GM10248 (cell line): ENCODE measurements at places on chromosomes 6 and 20.
A peak's percentile ranks its signal among the peaks of the same experiment; 100 is the strongest.

DNA sequence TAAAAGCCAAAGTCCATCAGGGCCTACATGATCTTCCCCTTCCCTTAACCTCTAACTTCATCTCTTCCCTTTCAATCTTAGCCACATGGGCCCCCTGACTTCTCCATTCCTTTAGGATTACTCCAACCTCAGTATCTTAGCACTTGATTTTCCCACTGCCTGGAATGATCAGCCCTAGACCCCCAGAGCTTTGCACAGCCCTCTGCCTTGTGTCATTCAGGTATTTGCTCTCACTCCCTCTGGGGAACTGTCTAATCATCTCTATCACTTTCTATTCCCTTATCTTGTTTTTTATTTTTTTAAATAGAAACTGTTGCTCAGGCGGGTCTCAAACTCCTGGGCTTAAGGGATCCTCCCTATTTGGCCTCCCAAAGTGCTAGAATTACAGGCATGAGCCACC lies 13.3 kb upstream of the ZNFX1 start:
- no peak for DNase-seq

GRCh38 chr6:118825661-118826060 lies 68.3 kb upstream of the ASF1A start:
- no peak for DNase-seq

GRCh38 chr6:39281312-39281980 lies 32.8 kb downstream of the KCNK17 start:
- DNase-seq, result no peak

GRCh38 chr6:53335224-53335994 lies 13.3 kb downstream of the ELOVL5 start:
- peak; percentile 59 for DNase-seq

GRCh38 chr6:130105996-130106704 lies 87.8 kb downstream of the L3MBTL3 start:
- peak; percentile 28 for DNase-seq

DNA sequence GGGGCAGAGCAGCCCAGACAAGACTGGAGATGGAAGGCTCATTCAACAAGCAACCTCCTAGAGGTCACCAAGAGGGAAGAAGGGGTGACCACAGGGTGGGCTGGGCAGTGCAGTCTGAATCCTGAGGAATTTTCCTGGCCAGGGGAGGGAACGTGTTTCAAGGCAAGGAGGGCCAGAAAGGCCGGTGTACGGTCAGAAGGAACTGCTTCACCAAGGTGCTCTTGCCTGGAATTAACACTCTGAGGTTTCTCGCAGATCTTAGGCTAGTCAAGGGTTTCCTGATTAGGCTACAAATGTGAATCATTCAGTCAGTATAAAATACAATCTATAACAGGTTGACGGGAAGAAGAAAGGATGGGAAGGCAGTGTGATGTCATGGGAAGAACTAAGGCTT lies 199.3 kb downstream of the LRFN2 start:
- DNase-seq, result peak; percentile 1
